ELF-1 (cell line): ENCODE measurements at places on chromosomes 2 and 18.

DNA sequence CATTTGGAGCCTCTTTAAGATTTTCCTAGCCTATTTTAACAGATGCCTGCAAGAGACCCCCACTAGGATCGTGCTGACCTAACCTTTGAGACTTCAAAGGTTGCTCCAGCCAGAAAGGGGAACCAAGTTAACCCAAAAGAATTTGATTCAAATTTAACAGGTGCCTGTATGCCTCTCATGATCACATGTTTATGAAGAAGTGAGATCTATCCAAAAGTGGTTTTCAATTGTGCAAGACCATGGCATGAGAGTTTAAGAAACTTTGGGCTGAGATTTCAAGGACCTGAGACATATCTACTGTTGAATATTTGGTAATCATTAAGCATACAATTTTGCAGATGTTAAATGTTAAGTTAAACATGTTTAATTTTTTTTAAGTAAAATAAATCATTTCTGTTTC, 1.3 kb upstream of the RSAD2 start:
- DNase-seq = no peak

GRCh38 chr2:181944164-181944913, 41.3 kb upstream of the PPP1R1C start:
- no peak for DNase-seq

- DNase-seq = no peak
These were observed 86.4 kb upstream of the KCNE4 start for GRCh38 chr2:222965555-222965954.

GRCh38 chr2:71646028-71646427, 192.7 kb downstream of the DYSF start:
- no peak for DNase-seq

DNA sequence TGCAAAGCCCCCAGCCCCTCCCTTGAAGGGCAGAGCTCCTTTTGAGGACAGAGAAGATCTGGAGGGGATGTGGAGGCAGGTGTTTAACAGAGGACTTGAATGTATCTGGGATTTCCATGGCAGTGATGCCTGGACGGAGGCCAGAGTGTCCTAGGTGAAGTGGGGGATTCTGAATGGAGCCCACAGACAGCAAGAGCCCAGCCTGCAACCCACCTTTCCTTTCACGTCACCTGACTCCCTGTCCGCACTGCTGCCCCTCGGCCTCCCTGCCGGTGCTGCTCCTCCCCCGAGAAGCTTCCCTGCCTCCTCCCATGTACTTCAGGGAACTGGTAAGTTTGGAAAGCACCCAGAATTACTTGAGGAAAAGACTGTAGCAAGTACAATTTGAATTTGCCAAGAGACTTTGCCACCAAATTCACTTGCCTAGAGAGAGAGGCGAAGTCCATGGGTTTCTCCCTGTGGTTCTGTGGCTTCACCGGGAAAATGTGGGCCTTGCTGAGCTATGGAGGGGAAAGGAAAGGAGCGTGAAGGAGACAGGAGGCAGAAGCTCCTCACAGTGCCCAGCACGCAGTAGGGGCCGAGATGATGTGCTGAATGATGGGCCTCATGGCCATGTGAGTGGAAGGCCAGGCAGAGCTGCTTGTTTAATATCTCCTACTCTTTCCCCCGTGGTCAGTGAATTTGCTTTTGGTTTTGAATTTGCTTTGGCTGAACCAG, 13.9 kb upstream of the ASPRV1 start:
- no peak for DNase-seq

GRCh38 chr18:63700501-63700900, 2.3 kb upstream of the SERPINB11 start:
- no peak for DNase-seq

DNA sequence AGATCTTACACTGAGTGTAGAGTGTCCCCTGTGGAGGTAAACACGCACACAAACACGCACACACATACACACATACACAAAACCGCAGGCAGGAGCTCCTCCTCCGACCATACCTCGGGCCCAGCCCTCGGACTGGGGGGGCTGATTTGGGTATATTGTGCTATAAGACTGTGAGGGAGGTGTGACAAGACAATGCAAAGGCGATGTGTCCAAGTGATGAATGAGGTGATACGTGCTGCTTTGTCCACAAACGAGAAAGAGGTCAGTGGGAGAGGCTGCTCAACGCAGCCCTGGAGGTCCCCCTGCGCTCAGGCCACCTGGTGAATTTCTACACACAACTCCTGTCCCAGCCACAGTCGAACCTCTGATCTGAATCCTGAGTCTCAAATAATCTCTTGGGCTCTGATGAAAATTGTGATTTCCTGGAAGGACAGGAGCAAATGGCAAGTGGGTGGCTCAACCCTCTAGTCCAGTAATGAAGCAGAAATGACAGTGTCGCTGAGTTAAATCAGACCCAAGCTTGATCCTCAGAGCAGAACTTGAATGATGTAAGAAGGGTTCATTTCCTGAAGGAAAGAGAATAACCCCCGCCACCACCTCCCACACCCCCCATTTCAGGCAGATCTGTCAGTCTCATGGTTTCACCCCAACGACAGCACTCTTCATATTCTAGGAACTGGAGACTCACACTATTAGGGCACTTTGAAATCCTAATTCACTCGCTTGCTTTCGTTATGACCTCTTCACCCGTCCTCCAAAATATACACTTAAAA, 48.9 kb upstream of the ASXL2 start:
- no peak for DNase-seq

DNA sequence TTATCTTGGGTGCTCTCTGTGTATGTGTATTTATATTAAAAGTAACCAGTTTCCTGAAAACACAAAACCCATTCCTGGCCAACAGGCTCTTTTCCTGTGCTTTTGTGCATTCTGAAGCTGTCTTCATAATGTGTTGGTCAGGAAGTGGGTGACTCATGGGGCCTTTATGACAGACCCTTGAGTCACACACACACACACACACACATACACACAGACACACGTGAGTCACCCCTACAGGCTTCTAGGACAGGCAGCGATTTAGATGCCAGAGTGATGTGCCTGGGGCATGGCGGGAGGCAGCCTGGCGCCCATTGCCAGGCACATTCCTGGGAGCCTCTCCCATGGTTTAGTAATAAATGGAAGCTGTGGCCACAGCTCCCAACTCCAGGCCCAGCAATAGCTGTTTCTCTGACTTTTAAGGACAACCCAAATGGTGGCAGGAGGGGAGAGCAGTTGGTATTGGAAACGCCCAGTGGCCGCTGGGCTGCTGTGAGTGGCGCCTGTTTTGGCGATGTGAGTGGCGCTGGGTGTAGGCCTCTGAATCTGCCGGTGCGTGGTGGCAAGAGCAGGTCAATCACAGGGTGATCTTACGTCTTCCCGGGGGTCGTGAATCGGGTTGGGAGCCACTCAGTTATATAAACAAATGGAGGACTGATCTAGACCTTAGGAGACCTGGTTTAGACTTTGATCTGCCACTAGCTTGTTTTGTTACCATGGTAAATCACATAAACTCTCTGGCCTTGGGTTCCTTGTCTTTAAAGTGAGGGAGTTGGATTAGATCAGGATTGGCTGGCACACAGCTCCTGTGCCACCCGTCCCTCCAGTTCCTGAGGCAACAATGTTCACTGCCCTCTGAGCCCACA, 150.7 kb upstream of the DLX2 start:
- DNase-seq = peak; percentile 84

DNA sequence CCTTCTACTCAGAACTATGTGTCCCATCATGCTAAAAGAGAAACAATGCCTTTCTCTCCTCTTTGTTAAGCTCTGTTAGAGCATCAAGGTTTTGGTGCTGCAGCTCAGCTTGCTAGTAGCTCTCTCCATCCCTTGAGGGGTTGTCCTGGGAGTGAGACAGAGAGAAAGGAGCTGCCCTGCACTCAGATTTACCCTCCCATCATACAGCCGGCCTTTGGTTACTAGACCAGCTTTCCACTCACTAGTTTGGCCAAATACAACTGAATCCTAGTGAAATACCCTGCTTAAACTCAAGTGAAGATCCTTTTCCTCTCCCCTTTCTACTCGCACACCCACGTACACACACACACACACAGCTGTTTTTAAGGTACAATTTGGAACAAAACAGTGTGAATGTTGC, 2.3 kb upstream of the CHN1 start:
- no peak for DNase-seq

- peak; percentile 54 for DNase-seq
These were observed 206.4 kb upstream of the ID2 start for GRCh38 chr2:8475349-8476031.
